GM23248 (cell line): ENCODE measurements at places on chromosomes 4 and X. TPM values are rescaled to one million over a fixed set of nuclear protein-coding genes. Genes with fewer than 3 reads are reported as not detected.

ADD1 gene
- 188 and 219 TPM in 2 replicates for total RNA-seq

SLC6A14 gene
- not detected in 2 replicates for total RNA-seq

HPGDS gene
- total RNA-seq = not detected in 2 replicates

CHST7 gene
- total RNA-seq = 17.5 and 27.8 TPM in 2 replicates

- no peak for DNase-seq
These were observed 65.4 kb upstream of the ENPP6 start for GRCh38 chr4:184282895-184283654.

- no peak for DNase-seq
These were observed 18.3 kb upstream of the PI4K2B start for GRCh38 chr4:25215511-25215910.

DNA sequence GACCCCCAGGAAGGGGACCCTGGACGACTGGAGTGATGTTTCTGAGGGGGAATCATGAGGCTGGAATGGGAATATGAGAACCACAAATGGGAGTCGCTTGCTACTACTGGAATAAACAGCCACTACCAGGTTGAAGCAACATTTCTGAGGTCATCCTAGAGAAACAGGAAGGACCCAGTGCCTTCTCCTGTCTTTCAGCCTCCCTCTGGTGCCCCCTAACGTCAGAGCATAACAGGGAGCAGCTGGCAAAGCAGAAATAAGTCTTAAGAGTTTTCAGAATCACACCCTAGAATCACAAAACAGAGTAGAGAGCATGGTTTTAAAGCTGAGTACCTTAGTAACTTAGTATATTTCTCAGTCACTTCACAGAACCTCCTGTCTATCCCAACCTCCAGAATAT lies 347.8 kb upstream of the PITX2 start:
- DNase-seq = peak; percentile 51

DNA sequence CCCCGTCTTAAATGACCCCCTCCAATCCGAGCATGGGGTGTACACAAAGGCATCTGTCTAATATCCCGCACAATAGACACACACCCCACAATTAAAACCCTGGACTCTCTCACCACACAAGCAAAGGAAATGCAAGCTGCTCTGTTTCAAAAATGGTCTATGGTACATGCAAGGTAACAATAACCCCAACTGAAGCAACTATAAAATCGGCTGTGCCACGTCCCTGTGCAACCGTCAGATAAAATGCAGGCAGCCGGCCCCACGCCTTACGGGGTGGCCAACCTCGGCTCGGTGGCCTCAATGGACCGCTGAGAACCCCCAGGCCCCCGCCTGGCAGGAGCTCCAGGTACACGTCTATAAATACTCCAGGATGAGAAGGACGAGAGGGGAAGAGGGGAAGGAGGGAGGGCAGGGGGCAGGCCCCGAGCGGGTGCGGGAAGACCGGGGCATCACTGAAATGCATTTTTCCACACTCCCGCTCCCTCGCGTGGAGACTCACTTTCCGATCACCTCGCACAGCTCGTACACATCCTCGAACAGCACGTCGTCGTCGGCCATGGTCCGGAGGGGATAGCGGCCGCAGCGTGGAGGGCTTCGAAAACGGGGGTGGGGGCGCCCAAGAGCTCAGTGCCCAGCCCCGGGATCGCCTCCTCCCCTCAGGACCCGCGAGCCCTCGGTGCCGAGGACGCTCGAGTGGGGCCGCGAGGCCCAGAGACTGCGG lies 763 bp downstream of the CASK start:
- DNase-seq = peak; percentile 48

- DNase-seq = peak; percentile 69
These were observed at the start of gene TLR10 for GRCh38 chr4:38782452-38783108. TLR10 (minus strand) TSS chr4:38782990; CDS start chr4:38775590, 7,400 bp downstream.

GRCh38 chr4:71334465-71334882 lies 4.3 kb upstream of the SLC4A4 start:
- peak; percentile 71 for DNase-seq

- DNase-seq = no peak
These were observed 1009.8 kb downstream of the ADGRL3 start for GRCh38 chr4:62209757-62210485.
